ENCODE measurements at places on chromosomes 3 and 15.

DNA sequence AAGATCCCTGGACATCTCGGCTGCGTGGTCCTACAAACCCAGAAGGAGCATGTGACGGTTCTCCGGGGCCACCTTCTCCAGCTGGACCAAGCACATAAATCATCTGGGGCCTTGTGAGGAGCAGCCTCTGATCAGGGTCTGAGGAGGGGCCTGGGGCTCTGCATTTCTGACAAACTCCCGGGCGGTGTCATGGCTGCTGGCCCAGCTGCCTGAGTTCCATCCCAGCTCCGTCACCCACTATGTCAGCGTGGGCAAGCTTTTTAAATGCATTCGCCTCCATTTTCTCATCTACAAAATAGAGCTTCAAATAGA, 126.3 kb upstream of the MEF2A start:
- peaks cover 6% of the 10 kb centered on the region for H3K27me3 ChIP-seq
- no peaks in the 10 kb centered on the region for H3K36me3 ChIP-seq
- no peak for DNase-seq
- H3K4me1 ChIP-seq: peaks cover 39% of the 10 kb centered on the region
- H3K4me3 ChIP-seq: no peak overlapping the region

DNA sequence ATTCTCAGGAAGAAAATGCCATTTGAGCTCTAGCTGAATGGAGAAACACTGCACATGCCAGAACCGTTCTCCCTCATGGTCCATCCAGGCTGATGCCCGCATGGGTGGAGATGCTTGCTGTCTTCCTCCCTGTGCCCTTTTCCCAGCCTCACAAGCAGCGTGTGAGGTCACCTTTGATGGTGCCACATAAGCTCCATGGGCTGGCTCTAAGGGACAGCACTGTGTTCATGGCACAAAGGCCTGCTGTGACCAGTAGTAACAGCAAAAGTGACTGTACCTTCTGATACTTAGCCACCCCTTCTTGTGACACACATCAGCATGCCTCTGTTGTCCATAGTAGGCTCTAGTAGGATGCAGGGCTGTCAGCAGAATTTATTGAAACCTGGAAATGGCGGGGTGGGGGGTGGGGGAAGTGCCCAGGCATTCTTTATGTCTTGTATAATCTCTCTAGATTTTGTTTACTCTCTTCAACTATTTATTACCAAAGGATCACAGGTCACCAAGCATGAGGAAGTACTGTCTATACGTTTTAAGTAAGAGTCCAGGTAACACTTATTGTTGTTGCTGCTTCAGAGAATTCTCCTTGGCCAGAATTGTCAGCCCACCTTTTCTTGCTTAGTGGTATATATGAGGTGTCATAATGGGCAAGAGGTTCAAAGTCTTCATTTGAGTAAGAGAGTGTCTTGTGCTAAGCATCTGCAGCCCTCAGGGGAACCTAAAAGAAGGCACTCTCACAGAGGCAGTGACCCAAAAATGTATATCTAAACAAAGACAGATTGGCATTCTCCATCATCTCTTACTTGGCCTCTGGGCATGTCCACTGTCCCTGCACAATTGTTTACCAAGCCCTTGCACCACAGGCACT, 56.5 kb downstream of the RAB7A start:
- peaks cover 20% of the 10 kb centered on the region for H3K4me1 ChIP-seq
- H3K36me3 ChIP-seq: peaks cover 3% of the 10 kb centered on the region
- no peak overlapping the region for H3K4me3 ChIP-seq
- no peak overlapping the region for H3K27ac ChIP-seq
- no peak for DNase-seq

GRCh38 chr15:95726891-95727290, 603.6 kb upstream of the NR2F2 start:
- no peak overlapping the region for H3K4me3 ChIP-seq
- H3K27me3 ChIP-seq: no peaks in the 10 kb centered on the region
- H3K4me1 ChIP-seq: no peaks in the 10 kb centered on the region
- no peak overlapping the region for H3K27ac ChIP-seq

- no peaks in the 10 kb centered on the region for H3K27me3 ChIP-seq
- peaks cover 33% of the 10 kb centered on the region for H3K4me1 ChIP-seq
- peak overlapping the region; percentile 48 for H3K27ac ChIP-seq
- H3K36me3 ChIP-seq: no peaks in the 10 kb centered on the region
- H3K4me3 ChIP-seq: no peak overlapping the region
- DNase-seq: peak; percentile 93
Observed at GRCh38 chr15:87722941-87723691, 533.4 kb downstream of the NTRK3 start.

DNA sequence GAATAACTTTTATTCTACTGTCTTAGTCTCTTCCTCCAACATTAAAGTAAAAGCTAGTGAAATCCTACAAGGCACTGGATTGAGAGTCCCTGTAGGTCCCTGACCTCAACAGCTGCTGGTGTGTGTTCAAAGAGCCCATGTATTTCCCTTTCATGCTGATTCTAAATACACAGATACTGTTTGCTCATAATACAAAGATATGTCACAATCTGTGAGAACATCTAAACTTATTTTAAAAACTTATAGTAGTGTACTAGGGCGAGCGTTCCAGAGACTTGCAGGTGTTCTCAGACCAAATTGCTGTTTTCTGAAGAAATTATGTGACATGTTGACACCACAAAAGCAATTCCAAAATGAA, 145.9 kb upstream of the LIPC start:
- H3K27me3 ChIP-seq: no peaks in the 10 kb centered on the region
- peak; percentile 43 for DNase-seq
- H3K27ac ChIP-seq: no peak overlapping the region
- H3K36me3 ChIP-seq: no peaks in the 10 kb centered on the region

- no peak for DNase-seq
- no peak overlapping the region for H3K27ac ChIP-seq
- no peak overlapping the region for H3K4me3 ChIP-seq
- H3K36me3 ChIP-seq: no peaks in the 10 kb centered on the region
Observed at GRCh38 chr15:60843482-60843881, 364.5 kb upstream of the ICE2 start.

DNA sequence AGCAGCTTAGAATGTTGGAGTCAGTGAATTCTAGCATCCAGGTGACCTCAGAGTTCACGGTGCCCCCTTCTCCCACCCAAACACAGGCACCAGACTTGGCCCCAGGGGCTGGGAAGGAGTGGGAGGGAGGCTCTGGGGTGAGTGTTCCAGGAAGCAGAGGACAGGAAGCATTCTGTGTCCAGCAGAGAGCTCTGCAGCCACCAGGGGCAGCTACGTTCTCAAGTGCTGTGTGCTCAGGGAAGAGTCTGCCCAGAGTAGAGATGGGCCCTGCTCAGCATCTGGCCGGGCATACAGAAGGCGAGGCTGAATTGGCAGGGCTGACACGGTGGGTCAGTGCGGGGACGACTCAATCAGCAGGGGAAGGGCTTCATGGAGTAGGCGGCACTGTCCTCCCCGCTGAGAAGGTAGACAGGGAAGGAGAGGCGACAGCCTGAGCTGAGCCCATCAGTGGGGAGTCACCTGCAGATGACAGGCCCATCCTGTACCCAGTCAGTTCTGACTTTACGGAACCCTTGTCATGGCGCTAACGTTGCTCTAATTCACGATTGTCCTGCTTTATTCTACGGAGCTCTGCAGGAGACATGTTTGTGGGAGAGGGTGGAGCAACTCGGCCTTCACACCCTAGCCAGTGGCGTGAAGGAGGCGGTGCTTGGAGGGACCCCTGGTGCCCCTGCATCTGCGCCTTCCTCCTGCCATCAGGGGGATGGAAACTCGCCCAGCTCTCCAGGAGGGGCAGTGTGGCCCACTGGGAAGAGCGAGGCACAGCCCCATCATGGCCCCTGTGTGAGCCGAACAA, 82.2 kb downstream of the C3orf70 start:
- H3K27ac ChIP-seq: no peak overlapping the region
- H3K27me3 ChIP-seq: no peaks in the 10 kb centered on the region
- no peaks in the 10 kb centered on the region for H3K36me3 ChIP-seq

Data from SJCRH30 (cell line).